Fibroblast of lung (primary cell): ENCODE measurements at places on chromosomes 1 and 21.

DNA sequence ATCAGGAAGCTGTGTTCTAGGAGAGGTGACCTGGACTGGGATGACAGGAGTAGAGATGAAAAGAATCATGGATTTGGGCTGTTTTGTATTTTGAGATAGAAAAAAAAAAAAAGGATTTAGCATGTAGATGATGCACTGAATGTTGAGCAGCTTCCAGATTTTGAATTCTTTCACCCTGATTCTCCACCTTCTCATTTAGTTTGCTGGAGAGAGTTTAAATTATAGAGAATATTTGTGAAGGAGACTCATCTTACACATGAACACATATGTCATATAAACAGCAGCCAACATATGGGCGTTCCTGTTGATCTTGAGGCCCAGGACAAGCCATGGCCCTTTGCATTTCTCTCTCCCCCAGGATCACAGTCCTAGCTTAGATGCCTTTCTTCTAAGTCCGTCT lies 7.4 kb downstream of the RPTN start:
- DNase-seq: no peak

GRCh38 chr1:114108751-114109255 lies 44.9 kb downstream of the SYT6 start:
- DNase-seq: no peak

GRCh38 chr1:88117597-88117996 lies 566.5 kb upstream of the PKN2 start:
- no peak for DNase-seq

- peak; percentile 26 for DNase-seq
These were observed 62.6 kb upstream of the CD1D start for GRCh38 chr1:158117854-158118704.

GRCh38 chr1:41319106-41319755 lies 42.0 kb upstream of the FOXO6 start:
- no peak for DNase-seq

DNA sequence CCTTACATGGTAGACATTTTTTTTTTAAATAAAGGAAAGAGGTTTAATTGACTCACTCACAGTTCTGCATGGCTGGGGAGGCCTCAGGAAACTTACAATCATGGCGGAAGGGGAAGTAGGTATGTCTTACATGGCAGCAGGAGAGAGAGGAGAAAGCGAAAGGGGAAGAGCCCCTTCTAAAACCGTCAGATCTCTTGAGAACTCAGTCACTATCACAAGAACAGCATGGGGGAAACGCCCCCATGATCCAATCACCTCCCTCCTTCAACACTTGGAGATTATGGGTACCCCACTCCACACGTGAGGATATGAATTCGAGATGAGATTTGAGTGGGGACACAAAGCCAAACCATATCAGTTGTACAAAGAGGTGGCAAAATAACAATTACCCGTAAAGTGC lies 301.7 kb downstream of the GRIK1 start:
- DNase-seq: no peak

DNA sequence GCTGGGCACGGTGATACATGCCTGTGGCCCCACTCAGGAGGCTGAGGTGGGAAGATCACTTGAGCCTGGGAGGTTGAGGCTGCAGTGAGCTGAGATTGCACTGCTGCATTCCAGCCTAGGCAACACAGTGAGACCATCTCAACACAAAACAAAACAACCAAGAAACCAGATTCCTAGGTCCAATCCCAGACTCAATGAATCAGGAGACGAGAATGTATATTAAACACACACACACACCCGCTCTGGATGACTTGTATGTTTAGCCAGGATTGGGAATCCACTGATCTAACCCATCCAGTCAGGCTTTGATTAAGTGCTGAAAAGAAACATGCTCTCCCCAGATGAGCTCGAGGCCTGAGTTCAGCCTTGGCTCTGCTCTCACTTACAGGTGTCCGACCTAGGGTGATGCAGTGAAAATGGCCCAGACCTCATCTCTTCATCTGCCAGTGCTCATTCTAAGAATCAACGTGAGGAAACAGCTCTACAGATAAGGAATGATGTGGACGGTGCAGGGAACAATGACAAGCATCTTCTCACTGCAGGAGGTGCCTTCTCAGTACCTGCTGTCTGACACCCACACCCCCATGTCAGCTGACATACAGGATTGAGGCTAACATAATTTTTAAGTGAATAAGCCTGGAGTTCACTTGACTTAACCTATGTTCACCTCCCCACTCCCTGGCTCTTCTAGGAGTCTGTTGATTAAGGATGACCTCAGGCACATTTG lies 15.3 kb upstream of the SRSF4 start:
- peak; percentile 91 for DNase-seq

GRCh38 chr1:230549625-230550024 lies 92.7 kb upstream of the COG2 start:
- DNase-seq: no peak

GRCh38 chr1:199404191-199404590 lies 623.3 kb upstream of the NR5A2 start:
- DNase-seq: peak; percentile 61

GRCh38 chr1:94118013-94118412 lies 2.9 kb downstream of the ABCA4 start:
- no peak for DNase-seq

GRCh38 chr1:103461161-103462105 lies 64.1 kb upstream of the RNPC3 start:
- DNase-seq: peak; percentile 12

DNA sequence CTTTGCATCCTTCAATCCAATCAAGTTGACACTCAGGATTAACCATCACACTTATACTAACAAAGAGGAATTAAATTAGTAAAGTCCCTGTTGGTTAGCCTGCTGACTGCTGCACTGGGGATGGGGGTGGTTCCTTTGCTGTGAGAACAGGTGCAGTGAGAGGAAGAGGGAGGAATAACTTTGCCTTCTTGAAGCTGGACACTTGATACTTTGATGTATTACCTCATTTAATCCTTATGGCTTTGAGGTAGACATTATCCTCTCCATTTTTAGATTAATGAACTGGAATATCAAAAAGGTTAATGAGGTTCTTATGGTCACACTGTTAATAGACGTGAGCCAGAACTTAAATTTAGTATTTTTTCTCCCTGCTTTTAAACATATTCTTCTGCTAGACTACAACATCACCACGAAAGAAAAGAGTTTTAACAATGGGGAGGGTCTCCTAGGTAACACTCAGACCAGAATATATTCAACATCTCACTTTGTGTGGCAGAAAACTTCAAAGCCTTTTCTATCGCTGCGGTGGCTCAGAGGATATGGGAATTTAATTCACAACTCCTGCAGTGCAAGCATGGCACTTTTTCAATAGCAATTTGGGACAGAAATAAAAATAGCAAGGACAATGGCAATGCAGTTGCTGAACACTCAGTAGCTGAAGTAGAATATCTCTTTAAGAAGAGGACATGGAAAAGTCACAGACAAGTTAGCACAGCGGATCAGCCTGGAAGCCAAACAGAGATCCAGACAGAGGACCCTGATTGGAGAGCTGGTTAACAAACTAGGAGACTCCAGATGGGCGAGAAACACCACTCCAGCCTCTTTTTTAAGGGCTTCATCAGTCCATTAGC lies 68.8 kb upstream of the DNAH14 start:
- DNase-seq: no peak

DNA sequence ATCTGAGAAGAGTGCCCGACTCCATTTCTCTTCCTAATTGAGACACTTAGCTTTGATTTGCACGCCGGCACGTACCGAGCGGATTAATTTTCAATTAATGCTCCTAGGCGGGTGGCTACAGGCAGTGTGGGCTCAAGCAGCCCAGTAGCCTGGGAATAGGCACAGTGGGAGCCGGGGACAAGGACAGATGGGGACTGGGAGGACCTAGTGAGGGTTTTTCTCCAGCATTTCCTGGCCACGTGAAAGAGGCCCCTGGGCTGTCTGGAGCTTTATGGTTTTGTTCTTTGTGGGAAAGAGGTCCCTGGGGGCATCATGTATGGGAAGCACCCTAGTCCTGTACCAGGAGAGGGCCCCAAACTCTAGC lies 78.6 kb upstream of the CSF3R start:
- no peak for DNase-seq

DNA sequence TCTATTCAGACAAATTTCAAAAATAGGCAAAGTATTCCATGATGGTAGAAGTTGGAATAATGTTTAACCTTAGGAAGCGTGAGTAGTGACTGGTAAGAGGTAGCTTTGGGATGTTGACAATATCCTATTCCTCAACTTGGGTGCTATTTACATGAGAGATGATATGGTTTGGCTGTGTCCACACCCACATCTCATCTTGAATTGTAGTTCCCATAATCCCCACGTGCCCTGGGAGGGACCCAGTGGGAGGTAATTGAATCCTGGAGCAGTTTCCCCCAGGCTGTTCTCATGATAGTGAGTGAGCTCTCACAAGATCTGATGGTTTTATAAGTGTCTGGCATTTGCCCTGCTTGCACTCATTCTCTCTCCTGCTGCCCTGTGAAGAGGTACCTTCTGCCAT lies 67.3 kb downstream of the PLPPR4 start:
- no peak for DNase-seq

- DNase-seq: no peak
These were observed 90.5 kb downstream of the LAMC2 start for GRCh38 chr1:183276386-183277080.

DNA sequence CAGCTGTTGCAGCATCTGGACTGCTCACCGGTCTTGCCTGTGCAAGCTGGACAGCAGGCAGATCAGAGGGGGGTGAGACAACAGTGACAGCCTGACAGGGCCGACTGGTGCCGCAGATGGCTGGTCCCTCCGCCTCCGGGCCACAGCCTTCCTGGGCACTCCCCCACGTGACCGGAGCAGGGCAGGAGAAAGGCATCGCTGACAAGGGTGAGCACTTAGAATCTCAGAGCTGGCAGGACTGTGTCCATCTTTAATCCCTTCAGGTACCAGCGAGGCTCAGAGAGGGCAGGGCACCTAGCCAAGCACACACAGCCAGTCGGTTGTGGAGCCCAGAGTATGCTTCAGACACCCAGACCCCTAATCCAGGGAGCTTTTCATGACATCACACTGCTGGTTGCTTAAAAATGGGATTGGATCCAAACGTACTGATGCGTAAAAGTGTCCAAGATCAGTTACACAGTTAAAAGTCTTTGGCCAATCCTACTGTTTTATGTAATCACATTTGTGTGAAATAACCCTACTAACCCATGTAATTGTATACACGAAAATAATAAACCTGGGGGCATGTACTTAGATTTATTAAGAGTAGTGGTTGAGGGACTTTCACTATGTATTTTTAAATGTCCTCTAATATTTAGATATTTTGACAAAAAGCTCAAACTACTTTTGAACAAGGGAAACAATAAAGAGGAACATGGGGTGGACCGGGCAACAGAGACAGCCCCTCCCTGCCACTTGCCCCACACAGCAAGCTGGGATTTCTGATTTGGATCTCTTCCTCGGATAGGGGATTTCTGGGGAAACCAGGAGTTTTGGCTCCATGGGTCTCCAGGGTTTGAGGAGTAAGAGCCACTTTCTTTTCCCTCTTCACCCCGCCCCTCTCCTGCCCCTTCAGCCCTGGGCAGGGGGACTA lies 758 bp upstream of the CNTN2 start:
- DNase-seq: no peak

DNA sequence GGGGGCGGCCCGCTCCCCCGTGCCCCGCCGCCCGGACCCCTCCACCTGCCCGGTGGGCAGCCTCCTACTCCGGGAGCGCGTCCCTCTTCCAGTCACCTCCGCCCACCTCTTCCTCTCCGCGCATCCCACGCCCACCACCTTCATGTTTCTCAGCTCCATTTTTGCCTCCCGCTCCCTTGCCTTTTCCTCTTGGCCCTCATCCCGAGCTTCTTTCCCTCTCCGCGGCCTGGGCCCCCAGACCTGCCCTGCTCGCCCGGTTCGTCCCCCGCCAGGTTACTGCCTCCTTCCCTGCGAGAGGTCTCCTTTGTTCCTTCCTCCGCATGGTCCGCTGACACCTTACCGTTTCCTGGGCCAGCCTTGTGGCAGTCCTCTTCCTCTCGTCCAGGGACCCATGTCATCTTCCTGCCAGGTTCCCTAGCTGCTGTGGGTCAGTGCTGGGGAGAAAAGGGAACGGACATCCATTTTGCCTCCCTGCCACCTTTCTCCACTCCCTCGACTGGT lies 563 bp downstream of the QSOX1 start:
- DNase-seq: no peak

- DNase-seq: no peak
These were observed 589.4 kb upstream of the ADGRL4 start for GRCh38 chr1:79595931-79596330.

- DNase-seq: peak; percentile 16
These were observed 122.5 kb upstream of the CACYBP start for GRCh38 chr1:174877208-174877673.

DNA sequence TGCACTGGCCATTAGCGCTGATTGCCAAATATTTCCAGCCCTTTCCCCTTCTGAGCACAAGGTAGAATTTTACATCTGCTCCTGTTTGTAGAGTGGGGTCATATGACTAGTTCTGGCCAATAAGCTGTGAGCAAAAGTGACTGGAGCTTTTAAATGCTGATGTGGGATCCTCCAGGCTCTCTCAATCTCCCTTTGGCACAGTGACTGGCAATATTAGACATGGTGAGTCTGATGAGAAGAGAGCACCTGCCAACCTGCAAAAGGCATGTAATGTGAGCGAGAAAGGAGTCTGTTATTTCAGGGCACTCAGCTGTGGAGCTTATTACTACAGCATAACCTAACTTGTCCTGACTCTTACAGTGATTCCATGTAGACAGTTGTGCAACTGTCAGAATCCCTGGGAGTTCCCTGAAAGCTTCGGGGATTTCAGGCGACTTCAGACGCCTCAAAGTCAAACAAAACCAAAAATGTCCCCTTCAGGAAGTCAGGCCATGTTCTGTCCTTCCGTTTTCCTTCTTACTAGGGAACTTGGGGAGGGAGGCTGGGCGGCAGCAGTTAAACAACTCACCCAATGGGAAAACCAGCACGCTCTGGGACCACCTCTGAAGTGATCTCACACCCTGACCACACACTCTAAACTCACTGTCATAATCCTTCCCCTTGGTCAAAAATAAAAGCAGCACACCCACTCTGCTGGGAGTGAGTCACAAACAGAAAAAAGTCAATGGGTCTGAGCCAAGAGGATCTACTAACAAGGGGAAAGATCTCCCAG lies 3.6 kb upstream of the RASSF5 start:
- DNase-seq: peak; percentile 97

DNA sequence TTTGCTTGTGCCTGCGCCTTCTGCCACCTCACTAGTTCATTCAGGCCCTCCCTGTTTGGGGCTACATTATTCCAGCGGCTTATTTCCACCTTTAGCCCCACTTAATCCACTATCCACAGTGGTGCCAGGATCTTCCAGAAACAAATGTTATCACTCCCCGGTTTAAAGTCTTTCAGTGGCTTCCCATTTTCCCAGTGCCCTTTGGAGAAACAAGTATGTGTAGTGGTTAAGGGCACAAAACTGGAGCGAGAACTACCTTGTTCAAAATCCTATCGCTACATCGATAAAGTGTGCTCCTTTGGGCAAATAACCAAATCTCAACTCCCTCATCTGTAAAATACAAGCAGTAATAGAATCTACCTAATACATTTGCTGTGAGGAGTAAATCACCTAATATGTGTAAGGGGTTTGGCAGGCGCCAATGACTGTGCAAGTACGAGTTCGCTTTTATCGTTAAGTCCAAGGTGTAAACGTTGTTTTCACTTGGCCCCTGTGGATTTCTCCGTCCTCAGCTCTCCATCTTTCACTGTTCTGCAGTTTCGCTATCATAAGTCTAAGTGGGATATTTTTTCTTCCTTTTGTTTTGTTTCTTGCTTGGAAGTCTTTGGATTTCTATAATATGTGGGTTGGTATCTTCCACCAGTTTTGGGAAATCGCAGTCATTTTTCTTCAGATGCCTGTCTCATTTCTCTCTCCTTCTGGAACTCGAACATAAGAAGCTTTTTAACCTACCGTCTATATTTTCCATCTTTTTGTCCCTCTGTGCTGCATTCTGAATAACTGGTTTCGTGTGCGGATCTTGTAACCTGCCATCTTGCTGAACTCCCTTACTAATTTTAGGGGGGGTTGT lies 844 bp upstream of the MEAF6 start:
- DNase-seq: no peak

GRCh38 chr21:27366036-27366435 lies 399.1 kb upstream of the ADAMTS5 start:
- DNase-seq: no peak
